ENCODE measurements at places on chromosomes 4 and X.

DNA sequence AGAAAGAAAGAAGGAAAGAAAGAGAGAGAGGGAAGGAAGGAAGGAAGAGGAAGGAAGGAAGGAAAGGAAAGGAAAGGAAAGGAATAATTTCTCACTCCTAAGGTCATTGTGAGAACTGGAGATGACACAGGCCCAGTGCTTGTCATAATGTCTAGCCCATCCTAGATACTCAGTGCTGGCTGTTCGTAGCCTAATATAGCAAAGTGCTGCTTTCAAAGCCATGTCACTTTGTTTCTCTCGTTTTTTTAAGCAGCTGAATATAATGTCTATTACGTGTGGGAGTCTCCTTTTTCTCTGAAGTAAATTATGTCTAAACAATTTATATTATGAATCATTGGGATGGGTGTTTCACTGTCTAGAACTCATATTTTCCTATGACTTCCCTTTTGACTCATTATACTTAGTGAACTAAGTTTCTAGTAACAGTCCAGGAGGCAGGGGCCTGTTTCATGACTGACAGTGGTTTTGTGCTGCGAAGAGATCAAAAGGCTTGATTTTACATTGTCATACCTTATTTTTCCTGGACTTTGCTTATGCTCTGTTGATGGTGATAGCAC is 327.0 kb upstream of the ZFP42 start:
- DNase-seq = no peak

- peak; percentile 1 for DNase-seq
These were observed 2.4 kb upstream of the RAB40AL start for GRCh38 chrX:102934624-102935023.

DNA sequence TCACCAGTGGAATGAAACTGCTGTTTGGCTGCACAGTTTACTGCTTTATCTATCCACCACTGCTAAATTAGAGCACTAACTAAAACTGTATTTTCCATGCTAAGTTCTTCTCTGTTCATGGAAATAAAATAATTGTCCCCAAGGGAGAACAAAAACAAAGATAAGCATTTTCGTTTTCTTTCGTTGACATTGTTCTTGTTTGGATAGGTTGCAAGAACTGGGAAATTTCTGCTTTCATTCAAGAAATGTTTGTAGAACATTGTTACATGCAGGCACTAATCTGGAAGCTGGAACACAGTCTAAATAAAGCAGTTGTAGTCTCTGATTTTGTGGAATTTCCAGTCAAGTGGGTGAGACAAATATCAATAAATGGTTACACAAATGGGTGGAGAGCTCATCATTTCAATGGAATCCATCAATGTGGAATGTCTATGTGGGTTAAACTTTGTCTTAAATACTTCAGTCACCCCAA is 5.8 kb upstream of the CXCL8 start:
- DNase-seq = no peak

DNA sequence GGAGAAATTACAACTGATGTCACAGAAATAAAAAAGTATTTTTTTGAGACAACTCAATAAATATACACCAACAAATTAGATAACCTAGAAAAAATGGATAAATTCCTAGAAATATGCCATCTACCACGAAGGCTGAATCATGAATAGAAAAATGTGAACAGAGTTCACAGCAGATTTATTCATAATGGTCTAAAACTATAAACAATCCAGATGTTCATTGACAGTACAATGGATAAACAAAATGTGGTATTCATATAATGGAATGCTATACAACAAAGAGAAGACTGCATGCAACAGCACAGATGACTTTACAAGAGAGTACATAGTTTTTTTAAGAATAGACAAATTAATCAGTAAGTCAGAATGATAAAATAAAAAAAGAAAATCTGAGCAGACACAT is 55.2 kb downstream of the CLOCK start:
- no peak for DNase-seq

GRCh38 chr4:22522206-22522605 is 6.3 kb upstream of the ADGRA3 start:
- DNase-seq = no peak

- no peak for DNase-seq
These were observed 8.8 kb upstream of the MND1 start for GRCh38 chr4:153335665-153336064.

DNA sequence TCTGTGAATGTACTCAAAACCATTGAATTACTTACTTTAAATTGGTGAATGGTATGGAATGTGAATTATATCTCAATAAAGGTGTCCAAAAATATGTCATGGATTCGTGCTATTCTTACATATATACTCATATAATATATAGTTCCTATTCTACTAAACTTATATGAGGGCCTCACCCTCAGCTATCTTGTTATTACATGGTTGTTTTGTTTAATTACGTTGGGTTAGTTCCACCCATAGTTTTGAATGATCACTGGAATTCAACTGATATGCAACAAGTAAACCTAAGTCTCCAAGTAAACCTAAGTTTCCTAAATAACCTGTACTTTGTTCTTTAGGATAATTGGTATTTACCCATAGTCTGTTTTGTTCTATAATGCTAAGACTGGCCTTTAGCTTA is 30.6 kb upstream of the CD99L2 start:
- no peak for DNase-seq

- DNase-seq = no peak
These were observed 7.4 kb downstream of the PCDH18 start for GRCh38 chr4:137524725-137525369.

GRCh38 chrX:11678158-11678557 is 12.4 kb upstream of the ARHGAP6 start:
- DNase-seq = no peak

- no peak for DNase-seq
These were observed 33.0 kb downstream of the NOP14 start for GRCh38 chr4:2930135-2930757.

DNA sequence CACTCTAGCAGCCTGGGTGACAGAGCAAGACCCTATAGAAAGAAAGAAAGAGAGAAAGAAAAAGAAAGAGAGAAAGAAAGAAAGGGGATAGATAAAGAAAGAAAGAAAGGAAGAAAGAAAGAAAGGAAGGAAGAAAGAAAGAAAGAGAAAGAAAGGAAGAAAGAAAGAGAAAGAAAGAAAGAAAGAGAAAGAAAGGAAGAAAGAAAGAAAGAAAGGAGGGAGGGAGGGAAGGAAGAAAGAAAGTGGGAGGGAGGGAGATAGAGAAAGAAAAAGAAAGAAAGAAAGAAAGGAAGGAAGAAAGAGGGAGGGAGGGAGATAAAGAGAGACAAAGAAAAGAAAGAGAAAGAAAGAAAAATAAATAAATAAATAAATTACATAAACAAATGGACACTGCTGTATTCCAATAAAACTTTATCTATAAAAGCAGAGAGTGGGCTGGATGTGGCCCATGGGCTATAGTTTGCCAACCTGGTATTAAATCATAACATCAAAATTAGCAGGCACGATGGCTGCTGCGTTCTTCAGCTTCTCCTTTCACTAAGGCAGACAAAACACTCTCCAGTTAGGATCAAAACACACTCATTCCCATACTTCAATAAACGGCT is 165.0 kb downstream of the ZNF674 start:
- DNase-seq = no peak

DNA sequence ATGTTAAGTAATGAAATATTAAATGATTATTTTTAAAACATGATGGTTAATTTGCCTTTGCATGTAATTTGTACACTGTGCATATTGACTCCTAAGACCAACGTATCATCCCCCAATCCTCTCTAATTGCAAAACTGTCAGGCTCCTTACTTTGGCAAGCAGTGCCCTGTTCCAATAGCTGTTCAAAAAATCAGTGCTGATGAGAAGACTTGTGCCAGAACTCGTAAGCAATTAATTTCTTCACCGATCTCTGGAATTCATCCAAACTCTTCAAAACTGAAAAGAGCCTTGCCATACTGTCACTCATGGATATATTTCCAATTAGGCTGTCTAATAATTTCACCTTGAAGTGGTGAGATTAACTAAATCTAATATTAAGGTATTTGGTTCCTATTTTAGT is 493.9 kb upstream of the NDST4 start:
- DNase-seq = peak; percentile 14

DNA sequence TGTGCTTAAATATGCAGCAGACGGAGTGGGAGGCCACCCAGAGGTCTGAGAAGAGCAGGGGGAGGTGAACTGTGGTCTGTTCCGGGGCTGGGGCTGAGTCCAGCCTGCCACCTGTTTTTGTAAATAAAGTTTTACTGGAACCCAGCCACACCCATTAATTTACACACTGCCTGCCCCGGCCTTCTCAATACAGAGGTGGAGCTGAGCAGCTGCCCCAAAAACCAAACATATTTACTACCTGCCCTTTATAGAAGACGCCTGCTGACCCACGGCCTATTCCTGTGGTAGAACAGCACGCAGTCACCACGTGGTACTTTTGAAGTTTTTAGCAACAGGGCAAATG is 45.9 kb downstream of the FGFRL1 start:
- DNase-seq = no peak

- no peak for DNase-seq
These were observed 126.4 kb downstream of the BTC start for GRCh38 chr4:74667944-74668343.

DNA sequence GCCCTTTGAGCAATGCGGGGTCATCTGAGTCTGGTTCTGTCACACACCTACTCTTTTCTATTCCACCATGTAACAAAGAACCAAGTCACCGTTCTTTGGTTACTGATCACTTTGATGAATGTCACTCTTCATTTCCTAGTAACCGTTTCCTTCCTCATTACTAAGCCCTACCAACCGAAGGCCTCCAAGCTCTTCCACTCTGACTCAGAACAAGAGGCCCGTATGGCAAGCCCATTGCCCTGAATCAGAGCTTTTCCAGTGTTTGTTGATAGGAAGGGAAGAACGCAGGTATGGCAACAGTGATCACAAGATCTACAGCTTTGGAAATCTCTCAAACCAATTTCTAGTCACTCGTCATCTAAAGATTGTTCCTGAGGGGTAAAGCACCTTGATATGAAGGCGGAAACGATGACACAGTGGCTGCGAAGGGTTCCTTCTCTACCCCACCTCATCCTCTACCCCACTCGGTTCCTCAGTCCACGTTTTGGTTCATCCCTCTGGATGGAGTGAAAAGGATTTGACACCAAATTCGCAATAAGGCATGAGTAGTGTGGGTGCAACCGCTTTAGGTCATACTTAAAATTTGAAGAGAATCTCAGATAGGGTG is 28.0 kb upstream of the CD40LG start:
- no peak for DNase-seq

DNA sequence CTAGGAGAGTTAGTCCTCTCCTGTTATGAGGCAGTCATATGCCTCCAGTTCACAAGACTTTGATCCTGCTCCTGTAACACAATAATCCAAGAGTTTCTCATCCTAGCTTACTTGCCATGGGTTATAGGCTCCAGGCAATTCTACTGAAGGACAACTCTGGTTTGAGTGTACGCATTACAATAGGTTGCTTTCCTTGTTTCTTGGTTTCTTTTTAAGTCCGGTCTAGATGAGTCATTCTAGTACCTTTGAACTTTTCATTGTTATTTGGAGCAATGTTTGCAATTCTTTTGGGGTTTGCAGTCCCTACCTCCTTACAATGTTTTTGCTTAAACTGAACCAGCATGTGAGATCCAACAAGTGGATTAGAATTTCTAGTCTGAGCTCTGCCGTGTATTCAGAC is 109.1 kb downstream of the ANAPC4 start:
- DNase-seq = no peak

GRCh38 chrX:39174241-39174771 is 373.0 kb downstream of the MID1IP1 start:
- no peak for DNase-seq

DNA sequence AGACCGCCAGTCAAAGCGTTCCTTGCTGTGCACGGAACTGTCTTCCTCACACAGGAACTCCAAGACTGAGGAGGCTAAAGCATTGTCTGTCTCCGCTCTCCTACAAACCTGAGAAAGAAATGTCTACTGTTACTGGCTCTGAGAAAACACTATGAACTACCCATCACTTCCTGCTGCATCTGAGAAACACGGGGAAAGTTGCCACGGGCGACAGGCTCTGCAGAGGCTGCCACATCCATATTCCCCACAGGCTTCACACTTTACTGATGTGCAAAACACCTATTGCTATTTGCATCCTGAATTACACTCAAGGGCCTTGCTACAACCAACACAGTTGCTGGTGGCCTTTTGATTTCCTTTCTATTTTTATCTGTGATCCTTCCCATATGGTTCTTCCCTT is 59.0 kb downstream of the AFAP1 start:
- DNase-seq = no peak

DNA sequence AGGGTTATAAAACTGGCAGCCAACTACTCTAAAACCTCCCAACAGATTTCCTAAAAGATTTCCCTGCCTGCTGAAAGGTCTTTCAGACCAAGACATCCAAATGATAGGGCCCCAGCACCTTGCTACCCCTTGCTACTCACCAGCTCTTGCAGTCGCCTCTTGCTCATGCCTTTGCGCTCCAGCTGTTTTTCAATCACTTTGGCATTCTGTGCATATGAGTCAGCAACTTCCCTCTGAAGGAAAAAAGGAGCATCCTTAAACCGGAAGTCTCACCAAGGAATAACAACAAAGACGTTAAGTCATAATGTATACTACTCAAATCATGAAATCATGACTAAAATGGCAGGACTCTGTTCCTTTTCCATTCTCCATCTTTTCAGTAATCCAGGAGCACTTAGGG is 24.0 kb downstream of the STEEP1 start:
- DNase-seq = no peak

Measured in NCI-H1105 treated with DMSO at 0.1 percent for 48 hours (cell line).